ENCODE measurements at places on chromosomes 7 and 10. TPM values are rescaled to one million over a fixed set of nuclear protein-coding genes. Genes with fewer than 3 reads are reported as not detected.

DNA sequence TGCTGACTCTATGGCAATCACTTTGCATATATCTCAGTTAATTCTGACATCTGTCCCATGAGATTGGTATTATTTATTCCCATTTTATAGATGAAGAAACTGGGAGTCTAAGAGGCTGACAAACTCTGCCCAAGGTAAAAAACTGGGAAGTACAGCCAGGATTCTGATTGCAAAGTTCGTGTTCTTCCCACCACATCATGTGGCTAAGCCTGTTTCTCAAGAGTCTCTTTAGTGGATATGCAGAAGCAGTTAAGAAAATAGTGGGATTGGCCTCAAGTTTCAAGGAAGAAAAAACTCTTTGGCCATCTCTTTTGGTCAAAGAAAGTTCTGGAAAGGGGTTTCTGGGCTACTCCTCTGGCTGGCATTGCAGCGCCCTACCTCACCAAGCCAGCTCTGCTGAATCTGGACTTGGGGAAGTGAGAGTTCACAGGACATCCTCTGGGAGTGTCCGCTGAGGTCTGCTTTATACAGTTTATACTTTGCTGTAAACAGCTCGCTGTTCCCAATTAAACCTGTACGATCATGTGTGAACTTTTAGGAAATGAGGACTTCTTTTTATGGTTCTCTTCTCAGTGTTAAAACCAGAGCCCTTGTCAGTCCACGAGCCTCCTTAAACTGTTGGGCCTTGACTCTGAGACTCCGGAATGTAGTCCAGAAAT lies 12.2 kb upstream of the BMPR1A start:
- no peak for DNase-seq

GATA3 gene
- total RNA-seq: 13.1 TPM

- DNase-seq: no peak
These were observed 994.1 kb downstream of the KCNMA1 start for GRCh38 chr10:76643511-76643911.

FOXI2 gene
- not detected for total RNA-seq

- peak; percentile 39 for DNase-seq
These were observed 211.7 kb downstream of the CCSER2 start for GRCh38 chr10:84540022-84540616.

DNA sequence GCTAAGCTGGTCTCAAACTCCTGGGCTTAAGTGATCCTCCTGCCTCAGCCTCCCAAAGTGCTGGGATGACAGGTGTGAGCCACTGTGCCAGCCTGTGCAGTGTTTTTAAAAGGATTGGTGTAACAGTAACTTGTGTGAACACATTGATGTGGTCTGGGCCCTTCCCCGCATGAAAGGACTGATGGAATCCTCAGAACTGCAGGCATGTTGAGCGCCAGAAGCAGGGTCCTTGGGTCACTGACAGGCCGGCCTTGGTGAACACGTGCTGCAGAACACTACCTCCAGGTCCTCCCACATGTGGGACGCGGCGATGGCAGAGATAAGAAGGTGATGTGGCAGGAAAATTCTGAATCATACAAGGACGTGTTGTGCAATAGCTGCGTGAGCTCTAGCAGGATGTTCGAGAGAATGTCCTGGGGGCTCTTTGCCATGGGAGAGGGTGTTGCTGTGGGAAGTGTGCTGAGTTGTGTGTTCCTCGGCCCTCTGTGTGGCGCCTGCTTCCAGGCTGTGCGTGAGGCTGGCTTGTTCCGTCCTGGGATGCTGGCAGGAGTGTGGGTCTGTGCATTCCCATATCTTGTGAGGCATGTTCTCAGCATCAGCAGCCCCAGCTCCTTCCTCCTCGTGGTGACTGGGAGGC lies 68.2 kb downstream of the DNAJB6 start:
- peak; percentile 94 for DNase-seq

RGR gene
- total RNA-seq: not detected

- DNase-seq: no peak
These were observed 16.5 kb downstream of the SGPL1 start for GRCh38 chr10:70832221-70832620.

EEPD1 gene
- 0.37 TPM for total RNA-seq

ASZ1 gene
- total RNA-seq: not detected

- peak; percentile 30 for DNase-seq
These were observed 196.0 kb downstream of the RNLS start for GRCh38 chr10:88386821-88387773.

FERD3L gene
- total RNA-seq: not detected

GRCh38 chr10:115953281-115953680 lies 319.7 kb downstream of the GFRA1 start:
- DNase-seq: no peak

DNA sequence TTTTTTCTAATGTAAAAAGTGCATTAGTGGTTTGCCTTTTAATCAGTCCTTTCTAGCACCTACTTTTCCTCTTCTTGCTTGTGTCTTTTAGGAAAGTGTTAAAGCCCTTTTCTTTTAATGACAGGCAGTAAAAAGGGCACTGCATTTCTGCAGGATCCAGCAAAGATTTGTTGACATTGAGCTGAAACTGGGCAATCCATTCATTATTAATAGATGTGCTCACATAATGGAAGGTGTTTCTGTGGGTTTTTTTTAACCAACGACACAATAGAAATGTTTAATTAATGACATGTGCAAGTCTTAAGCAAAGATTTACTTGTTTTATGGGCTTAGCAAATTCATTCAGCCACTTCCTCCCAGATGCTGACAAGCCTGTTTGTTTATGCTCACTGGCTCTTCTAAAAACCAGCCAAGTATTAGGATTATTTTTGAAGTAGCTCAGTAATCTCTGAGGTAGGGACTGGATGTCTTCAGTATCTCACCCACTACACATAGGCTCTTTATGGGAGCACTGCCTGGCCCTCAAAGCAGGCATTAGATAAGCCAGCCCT lies 1201.1 kb downstream of the SORCS1 start:
- DNase-seq: no peak

DNA sequence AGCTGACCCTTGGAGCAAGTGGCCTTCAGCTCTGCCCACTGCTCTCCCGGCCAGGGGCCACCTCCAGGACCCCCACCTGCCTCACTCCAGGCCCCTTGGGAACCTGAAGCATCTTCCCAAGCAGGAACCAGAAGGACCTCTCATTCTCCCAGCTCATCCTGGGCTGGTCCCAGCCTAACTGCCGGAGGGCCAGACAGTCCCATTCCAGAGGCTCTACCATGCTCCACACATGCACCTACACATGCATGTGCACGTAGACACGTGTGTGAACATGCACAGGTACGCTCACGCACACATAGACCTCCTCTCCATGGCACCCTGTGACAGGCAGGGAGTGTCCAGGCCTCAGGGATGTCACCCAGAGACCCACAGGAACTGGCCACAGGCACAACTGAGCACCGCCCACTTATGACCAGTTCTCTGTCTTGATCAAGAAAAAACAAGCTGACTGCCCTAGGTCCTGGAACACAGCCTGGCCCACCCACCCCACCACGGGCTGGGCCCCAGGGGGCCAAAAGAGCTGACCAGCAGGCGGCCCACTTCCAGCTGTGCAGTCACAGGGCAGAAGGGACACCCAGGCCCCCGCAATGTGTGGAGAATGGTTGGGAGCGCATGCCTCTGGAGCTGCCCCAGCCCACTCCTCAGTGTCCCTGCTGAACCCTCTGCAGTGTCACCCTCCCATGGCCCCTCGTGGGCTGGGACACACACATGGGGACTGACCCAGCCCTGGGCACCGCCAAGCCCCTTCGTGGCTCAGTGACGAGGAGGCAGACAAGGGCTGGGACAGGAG lies 43.4 kb downstream of the CAMK2B start:
- no peak for DNase-seq

DNA sequence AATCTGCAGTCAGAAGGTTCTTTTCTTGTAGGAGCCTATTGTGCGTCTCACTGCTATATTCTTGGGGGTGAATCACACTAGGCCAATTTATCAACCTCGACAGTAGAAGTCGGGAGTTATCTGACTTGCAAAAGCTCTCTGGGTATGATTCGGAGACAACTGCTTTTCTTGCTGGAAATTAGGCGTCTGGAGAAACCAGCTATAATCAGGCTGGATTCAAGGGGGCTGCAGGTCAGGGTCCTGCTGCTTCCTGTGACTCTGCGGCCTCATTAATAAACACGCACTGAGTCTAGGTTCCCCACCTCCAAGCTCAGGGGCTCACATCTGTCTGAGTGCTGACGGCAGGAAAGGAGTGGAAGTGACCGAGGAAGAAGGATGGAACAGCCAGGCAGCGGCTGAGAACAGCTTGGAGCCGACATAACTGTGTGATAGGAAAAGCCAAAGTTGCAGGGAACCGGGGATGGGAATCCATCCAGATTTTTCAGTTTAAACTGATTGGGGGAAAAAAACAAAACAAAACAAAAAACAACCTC lies 184.6 kb downstream of the FANK1 start:
- DNase-seq: no peak

All from MCF 10A (cell line).